ENCODE measurements at places on chromosomes 1 and 21.

- DNase-seq = no peak
These were observed 370.1 kb upstream of the NR5A2 start for GRCh38 chr1:199657449-199657848.

DNA sequence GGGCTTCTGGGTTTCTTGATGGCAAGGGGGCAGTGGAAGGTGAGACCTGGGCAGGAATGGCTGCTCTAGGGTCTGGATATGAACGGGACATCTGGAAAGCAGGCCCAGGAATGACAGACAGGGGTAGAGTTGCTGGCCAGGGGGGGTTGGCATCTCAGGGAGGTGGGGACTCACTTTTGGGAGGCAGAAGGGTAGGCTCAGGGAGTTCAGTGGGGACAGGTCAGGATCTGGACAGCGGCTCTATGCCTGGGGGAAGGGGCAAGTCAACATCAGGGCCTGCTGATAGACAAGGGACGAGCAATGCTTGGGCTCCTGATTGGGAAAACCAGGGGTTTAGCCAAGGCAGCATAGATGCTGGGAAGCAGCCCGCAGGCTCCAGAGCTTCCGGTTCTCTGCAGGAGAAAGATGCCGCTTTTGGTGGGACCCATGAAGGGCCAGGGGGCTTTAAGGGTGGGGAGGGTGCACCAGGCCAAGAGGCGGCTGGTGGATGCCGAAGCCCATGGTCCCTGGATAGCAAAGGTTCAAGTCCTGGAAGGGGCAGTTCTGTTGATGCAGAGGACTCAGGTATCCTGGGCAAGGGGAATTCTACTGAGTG is 21.9 kb downstream of the IGFN1 start:
- no peak for DNase-seq

DNA sequence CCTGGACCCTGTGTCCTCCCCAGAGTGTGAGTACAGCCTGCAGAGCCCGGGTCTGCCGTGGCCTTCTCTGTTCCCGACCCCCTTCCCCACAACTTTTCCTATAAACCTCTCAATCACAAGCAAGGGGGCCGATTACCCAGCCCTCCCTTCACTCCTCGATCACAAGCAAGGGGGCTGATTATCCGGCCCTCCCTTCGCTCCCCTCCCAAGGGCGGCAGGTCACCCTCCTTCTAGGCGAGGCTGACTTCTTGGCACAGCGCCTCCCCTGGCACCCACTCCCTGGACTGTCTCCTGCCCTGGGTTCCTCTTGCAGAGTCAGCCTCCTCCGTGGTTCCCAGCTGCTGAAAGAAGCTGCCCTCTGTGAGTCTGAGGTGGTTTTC is 12.3 kb upstream of the LDLRAP1 start:
- no peak for DNase-seq

DNA sequence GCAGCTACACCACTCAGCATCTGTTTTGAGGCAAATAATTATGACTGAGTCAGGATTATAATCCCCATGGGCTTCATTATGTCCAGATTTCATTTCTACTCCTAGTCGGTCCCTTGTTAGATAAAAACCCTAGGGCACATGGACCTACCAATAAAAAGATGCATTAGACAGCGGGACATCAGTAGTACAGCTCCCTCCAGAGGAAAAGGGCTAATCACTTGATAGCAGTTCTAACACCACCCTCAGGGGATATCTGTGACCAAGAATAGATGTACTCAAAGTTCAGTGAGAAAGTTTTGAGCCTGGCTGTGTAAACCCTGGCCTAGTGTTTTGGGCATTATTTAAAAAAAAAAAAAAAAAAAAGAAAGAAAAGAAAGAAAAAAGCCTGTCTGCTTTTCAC is 10.0 kb downstream of the GJA8 start:
- DNase-seq = no peak

DNA sequence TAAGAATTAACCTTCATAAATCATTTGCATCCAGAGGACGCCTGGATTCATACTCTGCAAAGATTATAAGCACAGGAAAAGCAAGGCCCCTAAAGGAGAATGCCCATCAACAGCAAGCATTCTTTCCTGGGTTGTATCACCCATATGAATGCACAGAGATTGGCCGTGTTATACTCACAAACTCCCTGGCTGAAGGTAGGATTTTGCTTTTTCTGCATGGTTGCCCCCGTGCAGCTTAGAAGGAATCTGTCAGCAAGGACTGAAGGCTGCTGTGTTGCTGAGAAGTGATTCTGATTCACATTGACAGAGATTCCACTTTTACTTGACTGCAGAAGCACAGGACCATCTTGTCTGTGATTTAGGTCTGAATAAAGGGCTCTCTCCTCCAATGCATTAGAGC is 283.0 kb downstream of the LRRIQ3 start:
- no peak for DNase-seq

DNA sequence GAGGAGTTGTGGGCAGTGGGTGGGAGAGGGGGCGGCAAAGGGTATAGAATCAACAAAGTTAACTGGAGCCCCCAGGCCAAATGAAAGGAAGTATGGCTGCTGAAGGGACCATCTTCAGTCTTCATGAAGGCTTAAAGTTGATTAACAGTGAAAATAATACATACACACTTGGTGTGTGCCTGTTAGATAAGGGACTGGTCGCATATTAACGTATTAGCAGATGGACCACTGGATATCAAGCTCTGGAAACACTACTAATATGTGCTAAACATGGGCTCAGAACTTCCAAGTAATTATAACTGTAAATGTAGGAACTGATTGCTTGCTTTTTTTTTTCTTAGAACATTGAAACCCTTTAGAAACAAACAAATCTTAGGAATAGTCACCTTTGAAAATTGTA is 224.7 kb upstream of the KIAA0040 start:
- DNase-seq = no peak

DNA sequence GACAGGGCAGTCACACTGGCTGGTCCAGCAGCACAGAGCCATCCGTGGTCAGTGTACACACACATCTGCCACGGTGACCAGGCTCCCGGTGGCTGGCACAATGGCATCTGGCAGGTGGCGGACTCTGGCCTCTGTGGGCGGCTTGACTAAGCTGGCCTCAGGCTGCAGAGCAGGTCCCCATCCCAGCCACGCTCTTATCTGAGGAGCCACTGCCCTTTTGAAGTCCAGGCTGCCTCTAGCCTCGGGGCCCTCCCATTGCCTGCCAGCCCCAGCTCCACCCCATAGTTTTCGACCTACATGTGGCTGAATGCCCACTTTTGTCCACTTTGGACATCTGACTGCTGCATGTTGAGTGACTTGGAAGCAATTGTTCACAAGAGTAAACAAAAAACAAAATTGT is 29.9 kb upstream of the EDN2 start:
- no peak for DNase-seq

DNA sequence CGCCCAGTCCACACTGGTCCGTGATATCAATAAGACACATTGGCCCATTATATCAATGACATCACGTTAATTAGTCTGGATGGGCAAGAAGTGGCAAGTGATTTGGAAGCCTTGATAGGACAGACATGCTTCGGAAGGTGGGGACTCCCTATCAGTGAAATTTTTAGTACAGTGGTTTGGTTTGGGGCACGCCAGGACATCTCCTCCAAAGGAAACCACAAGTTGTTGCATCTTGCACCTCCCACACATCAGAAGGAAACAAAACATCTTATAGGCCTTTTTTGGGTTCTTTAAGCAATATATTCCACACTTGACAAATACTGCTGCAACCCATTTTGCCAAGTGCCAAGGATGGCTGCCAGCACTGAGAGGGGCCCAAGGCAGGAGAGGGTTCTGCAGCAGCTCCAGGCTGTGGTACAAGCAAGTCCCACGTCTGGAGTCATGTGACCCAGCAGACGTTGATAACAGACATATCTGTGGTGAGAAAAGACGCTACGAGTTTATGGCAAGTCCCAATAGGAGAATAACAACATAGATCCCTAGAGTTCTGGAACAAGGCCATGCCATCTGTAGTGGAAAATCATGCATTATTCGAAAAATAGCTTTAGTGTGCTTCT is 95.3 kb upstream of the DISP3 start:
- no peak for DNase-seq

DNA sequence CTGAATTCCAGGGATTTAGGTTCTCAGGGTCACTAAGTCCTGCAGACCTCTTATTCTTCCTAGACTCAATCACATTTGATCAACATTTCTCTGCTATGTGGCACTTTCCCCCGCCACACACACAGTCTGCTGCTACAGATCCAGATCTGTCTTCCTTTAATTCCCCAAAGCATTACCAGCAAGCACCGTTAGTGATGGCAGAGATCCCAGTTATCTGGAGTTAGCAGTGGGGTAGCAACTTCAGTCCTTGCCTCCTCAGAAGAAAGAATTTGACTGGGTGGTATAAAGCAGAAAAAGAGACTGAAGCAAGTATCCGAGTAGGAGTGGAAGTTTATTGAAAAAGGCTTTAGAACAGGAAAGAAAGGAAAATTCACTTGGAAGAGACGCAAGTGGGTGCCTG is 100.4 kb upstream of the ETV3 start:
- no peak for DNase-seq

DNA sequence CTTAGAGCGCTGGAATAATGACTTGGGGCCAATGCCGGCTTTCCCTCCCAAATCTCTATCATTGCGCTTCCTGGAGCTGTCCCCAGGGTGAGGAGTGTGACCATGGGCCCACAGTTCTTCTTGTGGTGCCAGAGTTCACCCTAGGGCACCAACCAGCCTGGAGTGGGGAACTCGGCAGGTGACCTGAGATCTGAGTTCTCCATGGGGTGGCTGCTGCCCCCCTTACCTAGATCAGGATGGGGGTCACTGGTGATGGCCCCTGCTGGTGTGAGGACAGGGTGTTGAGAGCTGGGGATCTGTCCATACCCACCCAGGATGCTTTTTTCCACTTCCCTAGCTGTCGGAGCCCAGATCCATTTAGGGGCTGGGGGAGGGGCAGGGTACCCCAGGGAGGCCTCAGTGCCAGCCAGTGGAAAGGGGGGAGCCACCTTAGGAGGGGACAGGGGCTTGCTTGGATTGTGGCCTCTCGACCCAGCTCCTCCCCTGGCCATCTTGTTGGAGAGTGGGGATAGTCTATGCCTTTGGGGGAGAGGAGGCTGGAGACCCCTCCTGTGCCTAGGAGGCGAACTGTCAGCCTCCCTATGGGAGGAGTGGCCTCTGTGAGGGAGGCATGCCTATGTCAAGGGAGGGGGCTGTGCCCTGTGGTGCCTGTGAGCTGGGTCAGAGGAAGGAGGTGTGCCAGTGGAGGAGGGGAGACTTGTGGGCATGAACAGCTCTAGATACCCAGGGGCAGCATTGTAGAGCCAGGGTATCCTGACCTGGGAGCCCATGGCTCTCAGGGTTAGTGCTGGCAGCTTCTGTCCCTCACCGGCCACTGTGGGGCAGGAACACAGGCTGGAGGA is 1.7 kb downstream of the FOXO6 start:
- no peak for DNase-seq

DNA sequence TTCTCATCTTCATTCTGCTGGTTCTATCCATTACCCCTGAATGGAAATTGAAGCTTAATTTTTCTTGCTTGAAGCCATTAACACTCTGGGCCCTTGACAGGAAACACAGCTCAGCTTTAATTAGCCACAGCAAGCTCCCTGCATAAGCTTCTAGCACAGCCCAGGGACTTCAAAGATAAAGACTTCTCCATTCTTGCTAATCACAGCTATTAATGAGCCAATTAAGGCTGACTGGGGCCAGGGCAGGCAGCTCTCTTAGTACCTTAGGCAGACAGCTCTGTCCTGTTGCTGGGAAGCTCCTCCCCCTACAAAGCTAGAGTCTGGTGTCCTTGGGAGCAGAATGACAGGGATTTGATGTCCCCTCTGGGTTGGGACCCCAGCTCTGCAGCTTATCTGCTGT is 27.9 kb upstream of the TRABD2B start:
- DNase-seq = no peak

DNA sequence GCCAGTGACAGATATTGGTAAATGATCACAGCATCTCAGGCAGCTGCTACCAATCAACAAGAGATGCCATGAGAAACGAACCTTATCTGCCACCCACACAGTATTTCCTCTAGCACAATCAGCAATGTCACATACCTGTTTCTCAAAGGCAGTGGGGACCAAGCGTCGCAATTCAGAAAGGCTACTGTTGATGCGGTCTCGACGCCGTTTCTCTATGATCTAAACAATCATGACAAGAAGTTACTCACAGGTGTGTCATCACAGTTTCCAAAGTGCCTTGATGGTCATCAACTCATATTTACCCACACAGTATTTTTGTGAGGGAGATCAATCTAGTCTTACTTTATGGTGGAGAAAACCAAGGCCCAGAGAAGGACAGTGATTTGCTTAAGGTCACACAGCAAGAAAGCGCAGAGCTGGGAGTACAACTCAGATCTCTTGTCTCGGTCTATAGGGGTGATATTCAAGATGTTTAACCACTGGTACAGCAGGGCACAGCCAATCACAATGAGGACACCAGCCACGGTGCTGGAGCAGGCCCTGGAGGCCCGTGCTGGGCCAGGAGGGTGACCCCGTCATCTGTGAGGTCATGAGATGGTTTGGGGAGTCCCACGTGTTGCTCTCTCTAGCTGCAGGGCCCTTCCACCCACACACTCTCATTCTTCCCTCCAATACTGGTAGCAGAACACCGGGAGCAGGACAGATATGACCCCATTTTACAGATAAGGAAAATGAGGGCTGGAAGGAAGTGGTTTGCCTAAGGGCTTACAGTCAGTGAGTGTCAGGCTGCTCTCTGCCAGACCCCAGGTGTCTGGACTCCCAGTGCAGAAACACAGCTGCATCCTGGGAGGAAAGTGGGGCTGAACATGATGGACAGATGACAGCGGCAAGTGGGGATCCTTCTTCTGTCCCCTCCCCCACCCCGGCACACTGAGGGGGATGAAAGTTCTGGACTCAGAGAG is 7.8 kb downstream of the HEYL start:
- no peak for DNase-seq

DNA sequence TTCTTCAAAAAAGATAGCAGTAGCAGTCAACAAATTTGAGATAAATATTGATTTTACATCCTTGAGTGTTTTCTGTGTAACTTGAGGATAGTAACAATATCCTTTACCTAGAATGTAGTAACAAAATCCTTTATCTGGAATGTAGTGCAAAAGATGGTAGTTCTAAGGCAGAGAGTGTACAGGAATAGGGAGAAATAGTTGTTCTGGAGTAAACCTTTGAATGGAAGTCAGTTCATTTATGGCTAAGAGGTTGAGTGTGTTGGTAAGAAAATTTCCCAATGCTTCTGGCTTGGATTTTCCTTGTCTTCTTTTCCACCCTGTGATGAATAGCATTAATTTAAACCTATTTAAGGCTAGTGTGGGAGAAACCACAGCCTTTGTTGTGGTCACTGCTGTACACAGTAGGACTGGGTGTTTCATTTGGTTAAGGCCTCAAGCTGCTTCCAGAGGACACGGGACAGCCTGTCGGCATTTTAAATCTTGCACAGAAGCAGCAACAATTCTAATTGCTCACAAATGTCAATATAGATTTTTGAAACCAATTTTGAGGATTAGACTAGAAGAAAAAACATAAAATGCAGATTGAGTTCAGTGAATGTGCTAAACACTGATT is 11.3 kb downstream of the NFIA start:
- DNase-seq = no peak

DNA sequence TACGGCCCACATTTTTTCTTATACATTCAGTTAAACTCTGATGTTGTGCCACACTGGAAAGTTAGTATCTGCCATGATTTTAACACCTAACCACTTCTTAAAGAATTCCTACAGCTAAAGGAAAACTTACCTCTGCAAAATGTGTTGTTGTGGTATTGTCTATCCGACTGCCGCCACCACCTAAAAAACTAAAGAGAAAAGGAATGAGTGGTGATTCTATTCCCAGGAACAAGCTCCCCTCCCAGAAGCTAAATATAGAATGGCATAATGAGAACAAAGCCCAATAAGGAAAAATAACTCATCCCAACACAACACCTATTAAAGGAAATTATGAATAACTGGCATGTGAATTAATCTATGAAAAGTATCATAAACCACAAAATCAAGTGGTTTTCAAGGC is 39.5 kb downstream of the RNF115 start:
- no peak for DNase-seq

- DNase-seq = no peak
These were observed 272.2 kb downstream of the NPHP4 start for GRCh38 chr1:5720045-5720444.
